Neural progenitor cell (in vitro differentiated cells): ENCODE measurements at places on chromosomes 3 and 15. TPM values are rescaled to one million over a fixed set of nuclear protein-coding genes. Genes with fewer than 3 reads are reported as not detected.

Gene ROPN1
- total RNA-seq = not detected in 2 replicates

Gene DLEC1
- 0.60 and 1.4 TPM in 2 replicates for total RNA-seq

DNA sequence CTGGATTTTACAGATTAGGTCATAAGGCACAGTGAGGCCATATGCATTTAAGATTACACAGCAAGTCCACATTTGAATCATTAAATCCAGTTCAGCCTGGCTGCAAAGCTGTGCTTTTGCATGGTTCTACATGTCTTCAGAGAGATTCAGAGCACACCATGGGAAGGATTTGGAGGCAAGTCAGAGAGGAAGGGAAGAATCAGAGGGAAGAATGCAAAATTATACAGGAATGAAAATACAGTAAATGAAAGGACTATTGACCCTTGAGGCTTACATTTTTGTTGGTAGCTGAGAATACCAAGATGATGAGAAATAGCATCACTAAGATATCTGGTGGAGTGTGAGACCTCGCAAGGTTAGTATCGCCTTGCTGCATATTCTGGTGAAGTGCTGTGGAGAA, 13.9 kb downstream of the FILIP1L start:
- DNase-seq = no peak
- H3K27ac ChIP-seq = no peak overlapping the region
- H3K27me3 ChIP-seq = no peaks in the 10 kb centered on the region
- no peak overlapping the region for H3K4me3 ChIP-seq

- H3K4me1 ChIP-seq = peaks cover 25% of the 10 kb centered on the region
- H3K4me3 ChIP-seq = no peak overlapping the region
- DNase-seq = no peak
These were observed 139.6 kb downstream of the IL20RB start for GRCh38 chr3:137097386-137097785.

- no peak overlapping the region for H3K27ac ChIP-seq
- H3K36me3 ChIP-seq = no peaks in the 10 kb centered on the region
- no peak for DNase-seq
- H3K27me3 ChIP-seq = no peaks in the 10 kb centered on the region
These were observed 308.2 kb downstream of the SOX2 start for GRCh38 chr3:182019926-182020325.

Gene ZSCAN2
- total RNA-seq = 6.7 and 14.2 TPM in 2 replicates

Gene SIN3A
- 69.0 and 86.1 TPM in 2 replicates for total RNA-seq
